ENCODE measurements at places on chromosomes 6 and 20.

DNA sequence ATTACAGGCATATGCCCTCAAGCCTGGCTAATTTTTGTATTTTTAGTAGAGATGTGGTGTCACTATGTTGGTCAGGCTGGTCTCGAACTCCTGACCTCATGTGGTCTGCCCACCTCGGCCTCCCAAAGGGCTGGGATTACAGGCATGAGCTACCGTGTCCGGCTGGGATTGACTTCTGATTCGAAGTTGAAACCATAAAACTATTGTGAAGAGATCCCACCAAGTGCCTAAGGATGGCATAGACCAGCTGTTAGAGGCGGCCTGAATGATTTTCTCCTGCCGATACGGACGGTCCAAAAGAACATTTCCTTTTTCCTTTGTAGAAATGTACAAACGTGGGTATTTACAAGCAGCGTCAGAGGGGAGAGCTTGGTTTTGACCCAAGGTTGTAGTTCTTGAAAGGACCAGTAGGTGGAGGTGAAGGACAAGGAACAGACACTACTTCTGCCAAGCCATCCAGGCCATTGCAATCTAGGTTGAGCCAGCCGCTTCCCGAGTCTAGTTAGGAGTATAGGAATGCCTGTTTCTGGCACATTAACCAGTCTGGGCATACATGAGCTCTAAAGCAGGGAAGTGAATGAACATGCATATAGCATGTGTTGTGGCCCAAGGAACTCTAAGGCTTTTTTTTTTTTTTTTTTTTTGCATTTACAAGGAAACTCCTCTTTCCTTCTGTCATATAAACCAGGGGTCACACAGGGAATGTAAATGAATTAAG, 29.0 kb downstream of the MOCS3 start:
- peak; percentile 91 for DNase-seq

DNA sequence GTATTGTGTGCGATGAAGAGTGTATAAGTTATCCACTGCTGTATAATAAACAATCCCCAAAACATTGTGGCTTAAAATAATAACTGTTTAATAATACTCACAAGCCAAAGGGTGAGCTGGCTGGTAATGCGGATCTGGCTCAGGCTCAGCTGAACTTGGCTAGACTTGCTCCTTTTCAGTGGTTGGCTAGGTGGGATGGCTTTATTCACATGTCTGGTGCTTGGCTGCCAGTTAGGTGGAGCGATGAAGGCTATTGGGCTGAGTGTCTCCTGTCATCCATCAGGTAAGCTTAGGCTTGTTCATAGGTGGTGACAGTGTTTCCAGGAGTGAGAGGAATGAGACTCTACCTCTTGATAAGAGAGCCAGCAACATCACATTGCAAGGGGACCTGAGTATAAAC, 135.0 kb upstream of the ASCC3 start:
- no peak for DNase-seq

DNA sequence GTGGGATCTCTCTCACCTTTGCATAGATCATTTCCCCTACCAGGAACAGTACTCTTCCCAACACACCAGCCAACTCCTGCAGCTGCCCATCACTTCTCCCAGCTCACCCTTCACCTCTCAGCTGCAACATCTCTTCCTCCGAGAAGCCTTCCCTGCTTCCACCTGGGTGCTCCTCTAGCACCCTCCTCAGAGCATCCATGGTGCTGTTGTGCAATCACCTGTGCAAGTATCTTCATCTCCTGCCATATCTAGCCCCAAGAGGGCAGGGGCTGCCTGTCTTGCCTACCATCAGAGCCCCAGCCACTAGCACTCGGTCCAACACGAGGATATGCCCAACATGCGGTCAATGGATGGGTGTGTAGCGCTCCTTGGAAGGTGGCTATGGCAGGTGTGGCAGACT, 75.8 kb downstream of the BANF2 start:
- no peak for DNase-seq

DNA sequence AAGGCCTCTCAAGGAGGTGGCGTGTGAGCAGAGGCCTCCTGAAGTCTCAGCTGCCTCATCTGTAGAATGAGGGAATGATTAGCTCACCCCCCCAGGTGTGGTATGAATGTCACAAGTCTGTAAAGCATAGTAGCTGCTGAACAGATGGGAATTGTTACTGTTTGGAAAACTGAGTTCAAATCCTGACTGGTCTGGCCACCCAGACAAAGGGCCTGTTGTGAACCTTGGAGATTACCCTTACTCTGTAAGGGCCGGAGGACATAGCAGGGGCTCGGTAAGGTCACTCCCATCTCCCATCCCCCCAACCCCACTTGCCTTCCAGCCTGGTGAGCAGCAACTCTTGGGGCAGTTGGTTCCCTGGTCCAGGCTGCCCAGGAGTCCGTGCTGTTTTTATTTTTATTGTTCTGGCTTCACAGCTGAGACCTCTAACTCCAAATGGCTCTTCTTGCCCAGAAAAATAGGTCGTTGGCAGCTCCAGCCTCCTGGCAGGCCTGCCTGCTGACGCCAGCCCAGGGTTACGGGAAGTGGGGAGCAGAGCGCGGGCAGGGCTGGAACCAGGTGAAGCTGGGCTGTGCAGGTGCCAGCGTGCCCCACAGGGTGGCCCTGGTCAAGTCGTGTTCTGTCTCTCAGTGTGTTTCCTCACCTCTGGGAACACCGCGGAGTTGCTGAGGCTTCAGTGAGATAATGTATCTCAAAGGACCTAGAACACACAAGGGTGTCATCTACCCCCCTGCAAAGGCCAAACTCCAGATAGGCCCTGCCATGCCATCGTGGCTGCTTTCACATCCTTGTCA, 4.5 kb upstream of the SIRPA start:
- no peak for DNase-seq

DNA sequence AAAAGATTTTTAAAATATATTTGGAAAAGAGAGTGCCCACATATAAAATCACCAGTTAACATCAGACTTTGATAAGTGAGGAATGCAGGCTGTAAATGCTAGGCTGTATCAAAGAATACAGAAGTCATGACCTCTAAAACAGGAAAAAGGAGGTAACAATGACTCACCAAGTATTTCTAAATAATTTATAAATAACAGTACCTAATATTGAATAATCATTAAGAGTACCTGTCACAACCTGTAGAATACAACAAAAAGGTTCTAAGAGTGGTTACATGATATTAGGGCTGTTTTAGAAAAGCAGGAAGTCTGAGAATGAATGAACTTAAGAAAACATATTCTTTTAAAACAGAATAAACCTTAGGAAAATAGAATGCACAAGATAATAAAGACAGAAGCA, 173.1 kb upstream of the CST7 start:
- DNase-seq = no peak

DNA sequence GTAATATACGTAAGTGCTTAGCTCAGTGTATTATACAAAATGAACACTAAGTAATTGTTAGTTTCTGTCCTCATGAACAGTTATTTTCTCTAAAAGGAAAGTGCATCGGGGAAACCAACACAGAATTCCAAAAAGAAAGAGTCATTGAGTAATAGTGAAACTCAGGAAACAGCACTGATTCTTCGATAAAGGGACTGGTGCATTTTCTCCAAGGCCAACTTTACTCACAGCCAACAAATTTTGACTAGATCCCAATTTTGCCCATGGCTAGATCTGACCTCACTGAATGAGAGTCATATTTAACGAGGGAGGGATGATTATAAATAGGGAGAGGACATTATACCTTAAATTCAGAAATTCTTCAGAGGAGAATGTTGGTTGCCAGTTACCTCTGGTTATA, 390.9 kb upstream of the NRSN1 start:
- peak; percentile 25 for DNase-seq

DNA sequence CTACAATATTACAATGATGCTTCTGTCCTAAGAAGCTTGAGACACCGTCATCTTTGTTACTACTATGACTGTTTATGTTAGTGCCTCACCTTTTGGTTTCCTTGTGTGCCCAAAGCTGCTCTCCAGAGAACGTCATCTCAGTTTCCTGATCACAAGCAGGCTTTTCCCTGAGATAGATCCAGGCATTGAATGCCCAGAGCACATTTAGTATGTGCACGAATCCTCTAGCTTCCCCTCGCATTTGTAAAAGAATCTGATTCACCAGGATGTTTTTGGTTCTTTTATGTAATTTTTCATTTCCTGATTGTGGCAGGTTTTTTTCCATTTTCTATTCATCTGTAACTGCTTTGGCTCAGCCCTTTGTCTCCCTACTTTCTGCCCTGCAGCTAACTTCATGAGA, 100.2 kb upstream of the TMEM181 start:
- peak; percentile 38 for DNase-seq

GRCh38 chr20:64250027-64250426, 5.5 kb upstream of the PCMTD2 start:
- DNase-seq = no peak

- DNase-seq = peak; percentile 8
Measured at GRCh38 chr6:85775883-85776282, 133.2 kb upstream of the SYNCRIP start.

GRCh38 chr20:21708738-21709534, 3.5 kb downstream of the PAX1 start:
- DNase-seq = no peak

DNA sequence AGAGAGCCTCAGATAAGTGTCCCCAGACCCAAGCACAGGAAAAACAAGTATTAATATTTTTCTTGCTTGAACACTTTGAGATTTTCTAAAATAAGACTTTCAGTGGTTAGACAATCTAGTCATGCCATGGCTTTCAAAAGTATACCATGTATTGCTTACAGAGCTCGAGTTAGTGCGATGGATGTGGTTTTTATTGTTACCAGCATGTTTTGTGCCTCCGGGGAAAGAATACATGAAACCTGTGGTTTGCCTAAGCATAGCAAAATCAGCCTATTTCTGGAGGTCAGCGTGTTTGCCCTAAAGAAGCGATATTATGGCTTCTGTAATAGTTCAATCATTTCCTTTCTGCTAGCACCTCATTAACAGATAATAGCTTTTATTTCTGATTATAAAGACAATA, 21.6 kb downstream of the RIN2 start:
- peak; percentile 67 for DNase-seq

GRCh38 chr6:81241126-81242041, 511.1 kb downstream of the TENT5A start:
- peak; percentile 57 for DNase-seq

- no peak for DNase-seq
Measured at GRCh38 chr20:5171064-5171789, 44.4 kb downstream of the CDS2 start.

- DNase-seq = no peak
Measured at GRCh38 chr6:139341060-139341459, 33.4 kb downstream of the CITED2 start.

DNA sequence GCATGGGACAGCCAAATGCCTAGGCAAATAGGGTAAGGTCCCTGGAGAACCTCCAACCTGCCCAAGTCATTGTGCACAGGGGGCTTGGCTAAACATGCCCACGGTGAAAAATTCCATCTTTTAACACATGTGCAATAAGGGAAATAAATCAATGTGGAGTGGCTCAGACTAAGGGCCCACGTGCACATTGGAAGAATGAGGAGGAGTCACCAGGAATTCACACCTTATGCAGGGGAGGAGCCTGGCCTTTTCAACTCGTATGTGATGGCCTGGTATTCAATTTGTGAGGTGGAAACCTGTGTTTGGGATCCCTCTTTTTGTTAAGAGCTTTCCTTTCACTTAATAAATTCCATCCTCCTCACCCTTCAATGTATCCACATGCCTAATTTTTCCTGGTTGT, 12.6 kb downstream of the C6orf52 start:
- DNase-seq = no peak

DNA sequence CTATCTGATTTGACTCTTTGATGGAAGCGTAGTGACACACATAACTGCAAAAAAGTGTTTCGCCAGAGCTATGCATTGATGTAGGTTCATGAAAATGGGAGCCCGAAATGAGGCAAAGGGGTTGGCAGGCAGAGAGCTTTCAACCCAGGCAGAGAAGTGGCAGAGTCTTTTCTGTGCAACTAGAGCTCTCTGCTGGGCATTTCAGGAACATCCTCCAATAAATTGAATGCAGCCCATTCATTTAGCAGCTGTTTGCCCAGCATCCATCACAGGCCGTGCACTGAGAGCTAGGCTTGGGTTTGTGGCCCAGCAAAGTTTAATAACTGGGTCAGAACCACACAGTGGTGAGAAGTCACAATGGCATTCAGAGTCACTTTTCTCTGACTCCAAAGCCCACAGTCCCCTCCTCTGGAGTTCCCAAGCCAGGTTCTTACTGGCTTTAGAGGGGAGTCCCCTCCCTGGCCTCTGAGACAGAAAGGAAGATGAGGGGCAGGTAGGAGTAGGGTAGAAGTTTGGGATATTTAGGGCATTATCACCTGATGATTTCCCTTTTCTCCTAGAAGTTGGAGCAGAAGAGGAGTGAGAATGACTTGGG, 31.8 kb upstream of the ELMO2 start:
- peak; percentile 54 for DNase-seq

- DNase-seq = no peak
Measured at GRCh38 chr20:44648068-44648467, 3.4 kb downstream of the ADA start.

DNA sequence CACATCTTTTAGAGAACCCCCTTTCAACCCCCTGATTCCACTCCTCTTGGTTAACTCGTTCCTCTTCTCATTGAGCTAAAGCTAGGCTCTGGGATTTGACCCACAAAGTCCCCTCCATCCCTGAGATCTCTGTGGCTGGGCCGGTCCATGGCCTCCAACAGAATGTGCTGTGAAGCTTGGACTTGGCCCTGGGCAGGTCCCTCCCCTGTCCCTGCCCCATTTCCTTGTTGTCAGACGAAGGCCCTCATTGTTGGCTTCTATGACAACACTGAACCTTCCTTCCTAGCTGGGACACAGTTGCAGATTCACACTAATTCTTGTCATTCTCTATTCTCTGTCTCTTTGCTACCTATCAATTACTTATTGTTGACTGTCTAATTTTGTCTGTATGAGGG, 156.1 kb downstream of the SYCP2 start:
- no peak for DNase-seq

- DNase-seq = peak; percentile 87
Measured at GRCh38 chr6:135535989-135536414, 38.5 kb upstream of the AHI1 start.

DNA sequence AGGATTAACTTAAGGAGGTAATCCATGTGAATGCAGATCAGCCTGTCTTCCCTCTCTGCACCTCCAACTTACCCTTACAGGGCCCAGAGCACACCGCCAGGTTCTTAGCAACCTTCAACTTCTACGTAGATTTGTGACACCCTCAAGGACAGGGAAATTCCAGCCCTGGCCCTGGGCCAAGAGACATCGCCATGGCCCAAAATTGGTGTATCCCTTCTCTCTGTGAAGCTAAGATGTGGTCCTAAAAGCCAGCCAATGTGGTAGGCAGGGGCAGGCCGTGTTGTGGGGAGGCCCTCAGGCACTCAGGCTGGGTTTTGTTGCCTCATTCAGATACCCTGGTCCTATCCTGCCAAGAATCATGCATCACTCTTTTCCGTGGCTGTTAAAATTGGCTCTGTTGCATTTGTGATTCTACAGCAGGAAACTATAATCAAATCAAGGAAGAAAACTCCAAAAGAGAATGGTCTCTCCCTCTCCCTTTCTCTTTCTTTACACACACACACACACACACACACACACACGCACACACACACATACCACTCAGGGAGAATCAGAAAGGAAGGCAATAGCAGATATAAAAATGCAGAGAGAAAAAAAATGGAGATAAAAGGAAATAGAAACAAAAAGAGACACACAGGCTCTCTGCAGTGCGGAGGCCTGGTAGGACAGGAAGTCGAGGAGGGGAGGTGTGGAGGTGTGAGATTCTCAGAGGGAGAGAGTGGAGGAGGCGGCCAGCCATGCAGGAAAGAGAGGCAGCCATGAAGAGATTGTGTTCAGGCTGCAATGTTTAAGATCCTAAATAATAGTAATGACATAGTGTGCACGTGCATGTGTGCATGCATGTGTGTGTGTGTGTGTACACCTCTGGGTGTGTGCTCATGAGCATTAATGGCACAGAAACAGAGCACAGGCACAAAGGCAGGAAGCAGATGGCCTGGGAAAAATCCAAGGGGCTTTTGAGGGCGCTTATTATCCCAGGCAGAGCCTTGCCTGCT, 201.8 kb upstream of the LRFN2 start:
- peak; percentile 51 for DNase-seq
